NCI-H1105 treated with DMSO at 0.1 percent for 48 hours (cell line): ENCODE measurements at places on chromosomes 3 and 15.

GRCh38 chr3:185630182-185630622 lies 44.1 kb downstream of the SENP2 start:
- DNase-seq: no peak

DNA sequence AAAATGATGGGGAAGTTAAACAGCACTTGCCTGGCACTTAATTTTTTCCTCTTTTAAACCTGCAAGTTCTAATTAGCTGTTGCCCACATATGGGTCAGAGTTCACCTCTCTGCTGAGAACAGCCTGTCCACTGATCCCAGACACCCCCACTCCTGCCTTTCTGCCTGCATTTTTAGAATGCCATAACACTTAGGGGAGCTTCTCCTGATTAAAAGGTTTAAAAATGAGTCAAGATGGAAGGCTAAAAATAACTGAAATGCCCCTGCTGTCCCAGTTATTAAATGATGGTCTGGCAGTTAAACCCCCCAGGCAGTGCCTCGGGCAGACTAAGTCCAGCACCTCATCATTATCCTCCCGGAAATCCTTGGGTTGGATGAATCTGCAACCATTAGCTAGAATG lies 913.6 kb upstream of the ARPP21 start:
- no peak for DNase-seq

DNA sequence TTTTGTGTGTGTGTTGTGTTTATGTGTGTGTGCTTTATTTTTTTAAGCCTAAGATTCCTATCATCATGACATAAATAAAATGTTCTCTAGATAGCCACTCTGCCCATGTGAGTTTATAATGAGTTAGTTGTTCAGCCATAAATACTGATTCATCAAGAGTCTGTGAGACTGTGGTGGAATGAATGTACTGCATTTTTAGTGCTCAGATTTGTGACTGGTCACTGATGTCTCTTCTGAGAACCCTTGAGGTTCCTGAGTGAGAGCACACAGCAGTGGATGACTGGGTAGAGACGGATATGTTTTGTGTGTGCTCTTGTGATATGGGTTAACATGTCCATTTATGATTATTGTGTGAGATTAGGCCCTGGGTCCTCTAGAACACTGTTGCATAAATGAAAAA lies 51.2 kb downstream of the SETD5 start:
- DNase-seq: no peak

DNA sequence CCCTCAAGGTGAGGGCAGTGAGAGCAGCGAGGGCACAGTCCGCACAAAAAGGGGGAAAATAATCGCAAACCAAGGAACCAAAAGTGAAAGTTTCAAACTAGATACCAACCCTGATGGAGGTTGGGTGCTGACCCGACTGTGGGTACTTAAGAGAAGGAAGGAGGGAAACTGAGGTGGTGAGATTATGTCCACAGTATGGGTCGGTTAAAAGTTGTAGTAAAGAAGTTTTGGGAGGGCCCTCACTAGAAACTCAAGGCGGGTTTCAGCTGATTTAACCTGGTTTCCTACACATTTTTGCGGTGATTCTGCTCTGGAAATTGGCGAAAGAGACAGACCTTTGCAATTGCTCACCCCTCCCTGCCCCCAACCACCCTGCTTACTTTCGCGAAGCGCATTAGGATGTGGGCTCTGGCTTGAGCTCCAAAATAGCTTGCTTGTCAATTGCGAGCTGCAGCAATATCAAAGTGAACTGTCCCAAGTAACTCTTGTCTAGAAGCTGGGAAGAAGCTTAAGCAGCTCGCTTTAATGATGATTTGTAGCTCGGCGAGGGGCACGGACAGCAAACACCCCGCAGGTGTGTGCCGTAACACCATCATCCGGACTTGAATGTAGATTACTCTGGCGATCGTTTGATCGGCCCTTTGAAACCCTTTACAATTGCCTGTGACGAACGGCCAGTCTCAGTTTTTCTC lies 15.8 kb downstream of the SOX2 start:
- DNase-seq: no peak

DNA sequence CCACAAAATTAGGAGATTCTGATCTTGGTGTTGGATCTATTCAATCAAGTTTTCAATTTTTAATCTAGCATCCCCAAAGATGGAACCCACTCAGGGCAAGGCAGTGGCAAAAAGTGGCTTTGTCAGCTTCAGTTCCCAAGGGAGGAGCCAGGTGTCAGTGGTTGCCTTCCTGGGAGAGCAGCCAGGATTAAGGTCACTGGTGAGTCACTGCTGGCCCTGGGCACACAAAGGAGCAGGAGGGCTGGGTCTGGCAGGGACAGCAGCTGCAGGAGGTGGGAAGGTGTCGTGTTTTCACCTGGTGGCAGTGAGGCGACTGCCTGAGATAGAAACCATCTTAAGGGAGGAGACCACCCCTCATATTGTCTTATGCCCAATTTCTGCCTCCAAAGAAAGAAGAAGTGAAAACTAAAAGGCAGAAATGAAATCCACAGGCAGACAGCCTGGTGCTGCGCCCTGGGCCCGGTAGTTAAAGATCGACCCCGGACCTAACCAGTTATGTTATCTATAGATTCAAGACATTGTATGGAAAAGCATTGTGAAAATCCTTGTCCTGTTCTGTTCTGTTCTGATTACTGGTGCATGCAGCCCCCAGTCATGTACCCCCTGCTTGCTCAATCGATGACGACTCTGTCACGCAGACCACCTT lies 5.9 kb upstream of the KLHL25 start:
- DNase-seq: peak; percentile 57

GRCh38 chr3:187012609-187013051 lies 82.3 kb downstream of the ST6GAL1 start:
- DNase-seq: no peak
